ENCODE measurements at places on chromosomes 4 and X.

GRCh38 chr4:2938906-2939305 lies 24.3 kb downstream of the NOP14 start:
- DNase-seq, result no peak

DNA sequence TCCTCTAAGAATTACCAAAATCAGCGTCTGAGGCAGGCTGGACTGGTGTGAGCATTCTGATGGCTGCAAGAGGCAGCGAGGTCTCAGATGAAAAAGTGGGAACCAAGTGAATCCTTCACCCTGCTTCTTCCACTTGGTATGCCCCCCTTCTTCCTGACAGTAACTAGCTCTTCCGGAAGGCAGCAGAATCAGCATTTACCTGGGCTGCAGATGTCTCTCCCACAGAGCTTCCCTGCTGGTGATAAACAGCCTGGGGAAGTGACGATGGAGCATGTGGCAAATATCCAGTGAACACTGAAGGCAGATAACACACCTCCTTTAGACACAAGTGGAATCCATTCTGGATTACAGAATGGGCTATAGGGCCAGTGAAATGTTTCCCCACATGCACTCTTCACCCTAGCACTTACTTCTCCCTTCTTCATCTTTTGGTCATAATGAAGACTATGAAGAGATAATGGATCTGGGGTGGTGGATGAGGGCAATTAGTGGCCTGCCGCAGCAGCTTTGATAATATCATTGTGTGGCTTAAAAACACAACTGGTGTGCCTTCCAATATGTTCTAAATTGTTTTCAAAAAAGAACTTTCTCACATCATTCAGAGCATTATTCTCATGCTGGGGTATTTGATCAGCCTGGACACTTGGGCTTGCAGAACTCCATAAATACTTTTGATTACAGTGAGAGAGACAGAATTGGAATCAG lies 60.8 kb upstream of the TBC1D9 start:
- DNase-seq, result no peak

- DNase-seq, result no peak
Measured at GRCh38 chr4:110631584-110632505, 9.0 kb upstream of the PITX2 start.

- DNase-seq, result no peak
Measured at GRCh38 chr4:2500547-2500946, 31.6 kb downstream of the RNF4 start.

GRCh38 chr4:126572264-126572663 lies 1060.5 kb upstream of the INTU start:
- DNase-seq, result no peak

DNA sequence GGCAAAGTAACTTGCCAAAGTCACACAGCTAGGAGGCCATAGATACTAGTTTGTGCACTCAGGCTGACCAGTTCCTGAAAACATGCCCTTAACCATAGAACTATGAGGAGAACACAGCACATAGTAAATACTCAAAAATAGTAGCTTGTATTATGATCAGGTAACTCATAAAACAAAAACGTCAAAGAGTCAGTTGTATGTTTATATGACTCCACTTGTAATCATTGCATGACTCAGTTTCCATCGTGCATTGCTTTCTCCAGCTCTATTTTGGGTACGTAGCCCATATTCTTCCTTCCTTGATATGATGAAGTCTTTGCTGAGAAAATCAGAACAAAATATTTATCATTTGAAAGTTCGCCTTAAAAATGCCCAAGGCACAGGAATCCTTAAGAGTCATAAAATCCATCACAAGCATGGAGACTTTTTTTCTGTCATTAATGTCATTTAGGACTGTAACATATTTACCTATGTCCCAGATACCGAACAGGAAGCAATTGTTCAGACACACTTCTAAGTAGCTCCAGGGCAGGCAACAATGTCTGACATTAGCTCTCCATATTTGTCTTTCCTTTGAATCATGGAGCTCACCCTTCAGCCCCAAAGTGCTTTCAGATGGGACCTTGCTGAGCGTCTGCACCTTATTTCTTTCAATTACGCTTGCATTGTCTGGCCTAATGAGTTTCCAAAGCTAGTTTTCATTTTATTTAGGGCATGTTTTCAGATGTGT lies 11.2 kb upstream of the MID1 start:
- no peak for DNase-seq

DNA sequence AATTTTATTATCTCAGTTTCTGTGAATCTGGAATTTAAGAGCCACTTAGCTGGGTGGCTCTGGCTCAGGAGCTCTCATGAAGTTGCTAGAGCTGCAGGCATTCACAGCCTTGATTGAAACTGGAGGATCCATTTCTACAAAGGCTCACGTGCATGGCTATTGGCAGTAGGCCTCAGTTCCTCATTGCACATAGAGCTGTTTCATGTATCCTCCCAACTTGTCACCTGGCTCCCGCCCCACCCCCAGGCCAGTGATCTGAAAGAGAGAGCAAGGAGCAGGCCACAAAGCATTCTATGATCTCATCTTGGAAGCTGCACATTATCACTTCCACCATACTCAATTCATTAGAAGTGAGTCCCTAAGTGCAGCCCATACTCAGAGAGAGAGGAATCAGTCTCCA lies 18.5 kb upstream of the AP1AR start:
- no peak for DNase-seq

DNA sequence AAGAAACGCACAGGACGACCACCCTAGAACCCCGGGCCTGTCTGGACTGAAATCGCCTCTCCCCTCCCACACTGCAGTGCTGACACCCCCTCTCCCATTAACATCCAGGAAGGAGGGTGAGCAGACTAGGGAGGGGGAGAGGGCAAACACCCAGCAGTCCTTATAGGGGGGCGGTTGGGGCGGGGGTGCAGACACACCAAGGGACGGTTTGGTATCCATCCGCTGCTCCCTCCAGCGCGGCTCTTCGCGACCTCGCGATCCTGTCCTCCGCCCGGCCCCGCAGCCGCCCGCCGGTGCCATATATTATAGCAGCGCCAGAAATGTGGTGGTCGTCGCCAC lies 411 bp upstream of the GPRASP1 start:
- DNase-seq, result no peak

DNA sequence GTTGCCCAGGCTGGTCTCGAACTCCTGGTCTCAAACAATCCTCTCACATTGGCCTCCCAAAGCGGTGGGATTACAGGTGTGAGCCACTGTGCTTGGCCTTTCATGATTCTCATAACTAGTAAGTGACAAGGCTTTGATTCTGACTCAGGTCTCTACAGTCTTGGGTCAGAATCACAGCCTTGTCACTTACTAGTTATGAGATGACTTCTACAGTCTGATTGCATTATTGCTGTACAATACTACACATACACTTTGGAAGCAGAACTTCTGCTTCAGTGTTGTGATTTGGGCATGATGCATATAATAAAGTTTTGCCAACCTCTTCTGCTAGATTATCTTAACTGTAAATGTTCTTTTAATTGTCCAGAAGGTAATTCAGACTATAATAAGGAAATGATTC lies 123.3 kb downstream of the KDM6A start:
- no peak for DNase-seq

DNA sequence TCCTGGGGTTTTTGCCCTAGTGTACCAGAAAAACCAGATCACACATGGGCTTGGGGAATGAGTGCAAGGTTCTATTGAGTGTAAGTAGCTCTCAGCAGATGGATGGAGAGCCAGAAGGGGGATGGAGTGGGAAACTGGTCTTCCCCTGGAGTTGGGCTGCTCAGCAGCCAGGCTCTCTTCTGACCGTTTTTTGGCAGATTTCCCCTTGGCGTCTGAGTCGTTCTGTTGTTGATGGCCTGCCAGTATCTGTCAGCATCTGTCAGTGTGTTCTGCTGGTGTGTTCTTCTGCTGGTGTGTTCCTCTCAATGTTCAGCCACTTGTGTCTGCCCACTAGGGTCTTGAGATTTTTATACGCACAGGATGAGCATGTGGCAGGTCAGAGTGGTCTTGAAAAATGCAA lies 633.9 kb upstream of the CPEB2 start:
- DNase-seq, result no peak

- no peak for DNase-seq
Measured at GRCh38 chr4:88511236-88511635, 12.3 kb downstream of the PYURF start.

DNA sequence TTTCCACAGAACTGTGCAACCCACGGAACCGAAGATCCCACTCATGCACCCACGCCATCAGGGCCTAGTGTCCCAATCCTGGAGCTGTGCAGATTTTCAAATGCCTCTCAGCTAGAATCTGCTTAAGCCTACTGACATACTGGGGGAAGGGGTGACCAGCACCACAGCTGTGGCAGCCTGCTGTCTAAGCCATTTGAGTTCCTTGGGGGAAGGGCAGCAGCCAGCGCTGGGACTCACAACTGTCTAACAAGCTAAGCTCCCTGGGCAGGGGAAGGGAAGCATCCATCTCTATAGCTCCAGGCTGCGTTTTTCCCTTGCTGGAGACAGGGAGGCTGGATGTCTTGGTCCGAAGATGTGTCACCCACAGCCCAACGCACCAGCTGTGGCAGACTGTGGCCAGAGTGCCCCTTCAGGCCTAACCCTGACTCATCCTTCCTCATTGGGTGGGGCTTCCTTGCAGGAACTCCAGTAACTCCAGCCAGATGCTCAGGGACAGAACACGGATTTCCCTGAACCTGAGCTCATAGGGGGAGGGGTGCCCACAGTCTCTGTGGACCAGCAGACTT lies 194.8 kb downstream of the CHRDL1 start:
- DNase-seq, result no peak

DNA sequence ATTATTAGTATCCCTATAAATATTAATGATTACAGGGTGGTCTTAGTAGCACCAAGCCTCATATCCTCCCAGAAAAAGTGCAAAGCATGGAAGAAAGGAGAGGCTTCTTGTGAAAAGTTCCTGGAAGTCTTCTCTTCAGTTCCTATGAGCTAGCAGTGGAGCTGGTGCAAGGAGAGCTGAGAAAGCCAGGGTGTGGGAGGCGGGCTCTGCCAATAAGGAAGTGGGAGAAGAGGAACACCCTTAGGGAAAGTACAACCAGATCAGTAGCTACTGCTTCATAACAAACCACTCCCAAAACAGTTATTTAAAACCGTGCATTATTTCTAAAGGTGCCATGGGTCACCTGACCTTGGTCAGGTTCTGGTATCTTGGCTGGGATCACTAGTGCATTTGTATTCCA lies 72.4 kb downstream of the MAP9 start:
- DNase-seq, result no peak

- peak; percentile 49 for DNase-seq
Measured at GRCh38 chr4:3480528-3481112, 17.5 kb downstream of the DOK7 start.

- DNase-seq, result no peak
Measured at GRCh38 chr4:87982036-87982435, 6.5 kb downstream of the SPP1 start.

- DNase-seq, result no peak
Measured at GRCh38 chr4:35539404-35540055, 704.8 kb downstream of the ARAP2 start.

DNA sequence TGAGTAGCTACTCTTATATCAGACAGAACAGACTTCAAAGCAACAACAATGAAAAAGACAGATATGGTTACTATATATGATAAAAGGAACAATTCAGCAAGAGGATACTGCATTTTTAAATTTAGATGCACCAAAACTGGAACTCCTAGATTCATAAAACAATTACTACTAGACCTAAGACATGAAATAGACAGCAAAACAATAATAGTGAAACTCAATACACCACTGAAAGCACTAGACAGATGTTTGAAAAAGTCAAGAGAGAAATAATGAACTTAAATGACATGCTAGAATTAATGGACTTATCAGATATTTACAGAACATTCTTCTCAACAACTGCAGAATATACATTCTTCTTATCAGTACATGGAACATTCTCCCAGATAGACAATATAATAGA lies 99.5 kb upstream of the ITM2A start:
- no peak for DNase-seq

- DNase-seq, result no peak
Measured at GRCh38 chr4:101210331-101210730, 137.0 kb downstream of the PPP3CA start.

DNA sequence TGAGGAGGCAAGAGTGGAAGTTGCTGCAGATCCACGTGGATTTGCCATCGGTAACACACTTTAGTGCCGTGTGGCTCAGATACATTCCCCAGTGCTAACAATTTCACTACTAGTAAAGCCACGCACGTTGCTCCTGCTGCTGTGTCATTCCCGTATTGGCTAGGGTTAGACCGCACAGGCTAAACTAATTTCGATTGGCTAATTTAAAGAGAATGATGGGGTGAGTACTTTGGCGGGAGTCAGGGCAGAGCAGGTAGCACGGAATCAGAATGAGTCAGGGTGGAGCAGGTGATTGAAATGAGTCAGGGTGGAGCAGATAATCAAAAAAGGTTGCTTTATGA lies 1337.5 kb downstream of the FSTL5 start:
- no peak for DNase-seq

GRCh38 chr4:84498203-84498934 lies 723 bp downstream of the NKX6-1 start:
- no peak for DNase-seq

DNA sequence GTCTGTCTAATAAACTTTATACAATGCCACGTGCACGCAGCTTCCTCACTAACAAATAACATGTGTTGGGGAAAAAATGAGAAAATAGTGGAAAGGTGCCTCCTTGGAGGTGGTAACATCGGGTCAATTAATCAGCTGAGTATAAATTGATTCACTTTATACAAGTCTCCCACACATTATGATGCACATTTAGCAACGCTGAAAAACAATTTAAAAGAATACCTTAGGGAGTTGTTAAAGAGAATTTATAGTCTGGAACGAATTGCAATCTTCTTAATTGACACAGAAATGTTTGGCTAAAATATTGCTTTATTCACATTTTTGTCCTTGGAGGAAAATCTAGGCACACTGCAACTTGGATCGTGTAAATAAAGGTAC lies 84.2 kb downstream of the HPRT1 start:
- no peak for DNase-seq
